ENCODE measurements at places on chromosomes 16 and 17.

GRCh38 chr17:82424001-82424862 lies 5.8 kb upstream of the OGFOD3 start:
- no peak for DNase-seq

- no peak for DNase-seq
These were observed 4.0 kb upstream of the CDH11 start for GRCh38 chr16:65125871-65126270.

DNA sequence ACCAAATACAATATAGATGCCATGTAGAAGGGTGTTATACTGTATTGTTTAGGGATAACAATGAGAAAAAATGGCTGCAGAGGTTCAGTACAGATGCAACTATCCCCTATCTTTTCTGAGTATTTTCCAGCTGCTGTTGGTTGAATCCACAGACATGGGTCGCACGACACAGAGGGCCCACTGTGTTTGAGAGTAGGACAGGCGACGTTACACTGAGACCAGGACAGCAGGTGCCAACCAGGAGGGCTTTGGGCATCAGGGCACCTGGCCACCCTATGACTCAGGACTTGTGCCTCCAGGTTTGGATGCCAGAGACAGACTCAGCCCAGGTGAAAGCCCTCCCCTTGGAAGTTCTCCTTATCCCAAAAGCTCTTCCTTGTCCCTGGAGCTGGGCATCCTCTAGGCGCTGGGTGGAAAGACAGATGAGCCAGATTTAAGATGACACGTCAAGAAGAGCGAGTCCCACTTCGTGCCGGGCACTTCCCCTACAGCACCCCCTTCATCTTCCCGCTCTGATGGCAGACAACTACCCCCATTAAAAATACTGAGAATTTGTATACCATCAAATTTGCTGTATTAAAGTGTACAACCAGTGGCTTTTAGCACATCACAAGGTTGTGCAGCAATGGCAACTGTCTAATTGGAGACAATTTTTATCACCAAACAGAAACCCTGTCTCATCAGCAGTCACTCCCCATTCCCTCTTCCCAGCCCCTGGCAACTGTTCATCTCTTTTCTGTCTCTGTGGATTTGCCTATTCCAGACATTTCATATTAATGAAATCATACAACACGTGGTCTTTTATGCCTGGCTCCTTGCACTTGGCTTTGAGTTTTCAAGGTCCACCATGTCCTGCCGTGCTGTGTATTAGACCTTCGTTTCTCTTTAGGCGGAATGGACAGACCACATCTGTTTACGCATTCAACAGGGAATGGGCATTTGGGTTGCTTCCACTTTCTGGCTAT lies 30.6 kb downstream of the TNFRSF13B start:
- DNase-seq, result peak; percentile 61

GRCh38 chr17:8503807-8504206 lies 68.1 kb downstream of the NDEL1 start:
- DNase-seq, result no peak

DNA sequence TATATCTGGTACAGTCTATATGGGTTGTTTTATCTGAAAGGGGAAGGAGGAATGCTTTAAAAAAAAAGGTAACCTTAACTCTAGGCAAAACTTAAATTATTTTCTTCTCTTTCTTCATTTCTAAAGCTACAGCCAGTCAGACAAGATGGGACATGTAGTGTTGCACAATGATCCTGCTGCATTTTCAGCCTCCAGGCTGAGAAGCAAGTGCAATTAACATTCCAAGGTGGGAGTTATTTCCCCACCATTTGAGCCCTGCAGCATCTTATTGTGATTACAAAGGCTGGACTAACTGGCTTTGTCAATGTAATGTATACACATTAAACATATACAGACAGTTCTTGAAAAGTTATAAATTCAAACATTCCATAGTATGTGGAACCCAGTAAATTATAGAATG lies 22.6 kb upstream of the NF1 start:
- DNase-seq, result no peak

- no peak for DNase-seq
These were observed 46.9 kb upstream of the BAHCC1 start for GRCh38 chr17:81348097-81349055.

DNA sequence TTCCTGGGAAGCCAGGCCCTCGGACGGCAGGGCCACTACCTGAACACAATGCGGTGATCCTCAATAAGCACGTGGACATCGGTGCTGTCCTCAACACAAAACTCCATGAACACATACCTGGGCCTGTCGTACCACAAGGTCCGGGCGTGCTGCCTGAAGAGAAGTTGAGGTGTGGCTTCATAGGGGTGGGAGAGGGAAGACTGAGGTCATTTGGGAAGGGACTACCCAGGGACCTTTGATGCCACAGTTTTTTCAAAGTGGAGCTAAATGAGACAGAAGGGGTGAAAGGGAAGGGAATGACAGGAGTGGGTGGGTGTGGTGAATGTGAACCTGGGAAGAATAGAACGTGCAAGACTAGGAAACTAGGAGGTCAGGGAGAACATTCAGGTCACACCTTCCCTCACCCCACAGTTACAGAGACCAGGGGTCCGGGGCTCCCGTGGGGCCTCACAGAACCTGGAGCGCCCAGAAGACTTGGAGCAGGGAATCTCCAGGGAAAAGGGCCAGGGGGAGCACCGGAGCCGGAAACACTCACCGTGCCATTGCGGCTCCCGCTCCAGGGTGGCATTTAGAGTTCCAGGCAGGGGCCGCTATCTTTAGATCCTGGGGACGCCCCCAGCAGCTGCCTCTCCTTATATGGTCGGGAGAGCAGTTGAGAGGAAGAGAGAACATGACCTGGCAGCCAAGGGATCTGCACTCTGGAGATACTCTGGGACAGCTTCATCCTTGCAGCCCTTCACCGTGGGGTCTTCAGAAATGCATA lies at the start of gene PTGES3L:
TSS of gene PTGES3L (minus strand) at position 570 of the 763 bp plus-strand sequence. CDS start at position 543, 27 bp downstream.
- DNase-seq, result peak; percentile 28

DNA sequence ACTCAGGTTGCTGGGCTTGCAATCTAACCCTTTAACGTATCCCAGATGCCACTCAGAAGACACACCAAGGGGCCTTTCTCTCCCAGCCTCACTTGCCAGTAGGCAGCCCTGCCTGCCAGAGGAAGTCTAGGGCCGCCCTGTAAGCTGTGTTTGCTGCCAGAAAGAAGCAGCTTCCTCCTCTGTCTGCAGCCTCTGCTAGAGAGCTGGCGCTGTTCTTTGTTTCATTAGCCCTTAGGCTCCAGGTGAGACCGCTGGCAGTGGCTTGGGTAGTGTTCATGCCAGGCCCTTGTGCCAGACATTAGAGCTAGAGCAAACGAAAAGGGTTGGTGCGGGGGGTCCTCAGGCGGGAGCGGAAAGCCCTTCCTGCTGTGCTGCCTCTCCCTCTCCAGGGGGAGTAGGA lies 8.9 kb downstream of the CTRL start:
- DNase-seq, result no peak

- DNase-seq, result no peak
These were observed 13.9 kb downstream of the HAGH start for GRCh38 chr16:1812732-1813163.

GRCh38 chr17:49218941-49219913 lies 8.7 kb downstream of the ABI3 start:
- no peak for DNase-seq

- DNase-seq, result no peak
These were observed 180.2 kb upstream of the CACNG5 start for GRCh38 chr17:66654764-66655163.

All from hindlimb muscle (tissue), 1 donor.